ENCODE measurements at places on chromosomes 4 and X. TPM values are rescaled to one million over a fixed set of nuclear protein-coding genes. Genes with fewer than 3 reads are reported as not detected.

- DNase-seq: no peak
Measured at GRCh38 chr4:101784957-101785356, 5.6 kb upstream of the BANK1 start.

The PNPLA4 gene
- total RNA-seq: 5.0 TPM

- DNase-seq: no peak
Measured at GRCh38 chr4:143441678-143442077, 71.8 kb upstream of the SMARCA5 start.

GRCh38 chr4:120158841-120159463, 92.3 kb upstream of the MAD2L1 start:
- no peak for DNase-seq

The RXFP1 gene
- total RNA-seq: not detected

- no peak for DNase-seq
Measured at GRCh38 chr4:6427439-6428090, 44.8 kb downstream of the PPP2R2C start.

DNA sequence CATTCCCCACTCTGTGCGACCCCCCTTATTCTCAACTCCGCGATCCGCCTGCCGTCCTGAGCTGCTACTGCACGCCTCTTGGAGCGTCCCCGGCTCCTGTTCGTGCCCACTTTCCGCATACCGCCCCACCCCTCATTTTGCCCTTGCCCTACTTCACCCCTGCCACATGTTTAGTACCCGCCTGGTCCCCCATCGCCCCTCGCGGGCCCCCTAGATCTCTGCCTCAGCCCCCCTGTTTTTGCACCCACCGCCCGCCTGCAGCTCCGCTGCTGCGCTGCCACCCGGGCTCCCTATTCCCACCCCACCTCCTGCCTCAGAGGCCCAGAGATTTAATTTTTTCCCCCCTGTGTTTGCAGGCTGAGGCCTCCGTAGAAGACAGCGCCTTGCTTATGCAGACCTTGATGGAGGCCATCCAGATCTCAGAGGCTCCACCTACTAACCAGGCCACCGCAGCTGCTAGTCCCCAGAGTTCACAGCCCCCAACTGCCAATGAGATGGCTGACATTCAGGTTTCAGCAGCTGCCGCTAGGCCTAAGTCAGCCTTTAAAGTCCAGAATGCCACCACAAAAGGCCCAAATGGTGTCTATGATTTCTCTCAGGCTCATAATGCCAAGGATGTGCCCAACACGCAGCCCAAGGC, 1.4 kb downstream of the MAGED1 start:
- no peak for DNase-seq

DNA sequence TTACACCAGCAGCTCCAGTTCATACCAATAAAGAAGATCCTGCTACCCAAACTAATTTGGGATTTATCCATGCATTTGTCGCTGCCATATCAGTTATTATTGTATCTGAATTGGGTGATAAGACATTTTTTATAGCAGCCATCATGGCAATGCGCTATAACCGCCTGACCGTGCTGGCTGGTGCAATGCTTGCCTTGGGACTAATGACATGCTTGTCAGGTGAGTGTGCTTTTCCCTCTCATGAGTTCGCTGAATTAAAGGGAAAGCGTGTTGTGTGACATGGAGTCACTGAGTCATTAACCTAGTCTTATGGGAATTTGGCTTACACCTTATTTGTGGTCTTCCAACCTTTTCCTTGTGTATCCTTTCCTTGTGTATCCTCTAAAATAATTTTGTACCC, 15.9 kb downstream of the TMEM165 start:
- no peak for DNase-seq

DNA sequence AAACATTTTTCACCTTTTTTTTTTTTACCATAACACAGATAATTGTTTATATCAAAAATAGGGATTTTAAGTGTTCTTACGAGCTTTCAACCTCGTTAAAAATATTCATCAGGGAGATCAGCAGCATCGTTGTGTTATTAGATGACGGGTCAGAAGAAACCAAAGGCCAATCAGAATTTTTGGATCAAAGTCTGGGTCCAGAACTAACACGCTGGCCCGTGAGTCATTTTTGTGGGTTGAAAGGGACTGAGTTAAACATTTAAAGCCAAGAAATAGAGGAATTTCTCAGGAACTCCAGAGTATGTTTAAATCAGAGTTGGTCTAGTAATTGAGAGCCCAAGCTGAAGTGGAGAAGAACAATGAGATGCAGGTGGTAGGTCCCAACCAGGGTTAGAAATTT, 170.8 kb downstream of the TLL1 start:
- DNase-seq: no peak

DNA sequence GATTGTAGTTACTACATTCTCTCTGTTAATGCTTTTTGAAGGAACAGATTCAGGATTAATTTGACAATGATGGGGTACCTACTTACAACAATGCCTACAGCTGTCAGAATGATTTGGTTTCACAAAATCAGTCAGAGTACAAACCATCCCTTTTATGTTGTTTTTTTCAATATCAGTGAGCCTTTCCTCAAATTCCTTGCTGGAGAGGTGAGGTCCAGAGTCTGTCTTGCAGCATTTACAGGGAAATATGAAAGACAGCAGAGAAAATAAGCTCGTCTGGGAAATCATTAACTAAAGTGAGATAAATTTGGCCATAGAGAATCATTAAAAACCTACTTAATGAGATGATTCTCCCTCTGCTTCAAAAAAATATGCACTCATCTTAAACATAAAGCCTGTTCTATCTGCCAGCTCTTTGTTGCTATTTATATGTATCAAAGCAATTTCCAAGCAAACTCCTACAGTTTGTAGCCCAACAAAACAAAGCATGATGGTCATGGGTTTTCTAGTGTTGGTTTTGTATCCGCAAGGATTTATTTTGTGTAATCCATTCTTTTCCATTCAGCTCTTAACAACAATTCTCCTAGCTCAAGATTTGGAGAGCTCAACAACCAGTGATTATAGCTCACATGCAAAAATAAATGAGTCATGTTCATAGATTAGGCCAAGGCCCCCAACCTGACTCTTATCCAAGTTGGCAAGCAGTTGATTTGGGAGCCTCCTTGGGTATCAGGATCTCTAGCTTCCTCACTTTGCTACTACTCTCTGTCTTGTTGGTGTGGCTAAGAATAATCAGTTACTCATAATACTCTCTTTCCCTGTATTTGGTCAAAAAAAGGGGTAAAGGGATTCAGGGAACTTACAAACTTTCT, 222.6 kb downstream of the ENOX2 start:
- DNase-seq: no peak

DNA sequence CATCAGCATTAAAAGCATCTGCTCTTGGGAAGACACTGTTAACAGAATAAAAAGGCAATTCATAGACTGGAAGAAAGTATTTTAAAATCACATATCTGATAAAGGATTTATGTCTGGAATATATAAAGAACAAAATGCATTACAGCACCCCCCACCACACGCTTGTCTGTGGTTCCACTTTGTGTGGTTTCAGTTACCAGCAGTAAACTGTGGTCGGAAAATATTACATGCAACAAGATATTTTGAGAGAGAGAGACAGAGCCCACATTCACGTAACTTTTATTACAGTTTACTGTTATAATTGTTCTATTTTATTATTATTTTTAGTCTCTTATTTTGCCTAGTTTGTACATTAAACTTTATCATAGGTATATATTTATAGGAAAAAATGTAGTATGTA, 21.2 kb upstream of the PDE6B start:
- no peak for DNase-seq

GRCh38 chrX:48025561-48025960, 18.8 kb downstream of the SPACA5 start:
- peak; percentile 51 for DNase-seq

GRCh38 chr4:8180310-8181093, 18.6 kb upstream of the SH3TC1 start:
- no peak for DNase-seq

DNA sequence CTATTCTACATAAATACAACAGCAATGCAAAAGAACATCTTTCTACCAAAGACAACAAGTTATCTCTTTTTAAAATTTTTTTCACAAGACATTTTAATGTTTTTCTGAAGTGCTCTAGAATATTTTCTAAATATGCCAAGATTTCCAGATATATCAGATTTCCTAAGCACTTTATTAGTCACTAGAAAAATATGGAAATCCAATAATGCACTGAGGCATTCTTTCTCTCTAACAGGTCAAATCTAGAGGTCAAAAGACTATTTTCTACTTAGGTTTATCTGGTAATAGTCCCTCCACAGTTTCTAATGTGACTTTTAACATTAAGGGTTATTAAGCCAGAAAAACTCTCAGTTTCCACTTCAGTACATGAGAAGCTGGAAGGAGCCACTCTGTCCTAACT, 1041.2 kb upstream of the INTU start:
- no peak for DNase-seq

The SLC6A14 gene
- total RNA-seq: not detected

GRCh38 chrX:20487227-20487626, 220.5 kb upstream of the RPS6KA3 start:
- no peak for DNase-seq

The STPG2 gene
- 0.47 TPM for total RNA-seq

DNA sequence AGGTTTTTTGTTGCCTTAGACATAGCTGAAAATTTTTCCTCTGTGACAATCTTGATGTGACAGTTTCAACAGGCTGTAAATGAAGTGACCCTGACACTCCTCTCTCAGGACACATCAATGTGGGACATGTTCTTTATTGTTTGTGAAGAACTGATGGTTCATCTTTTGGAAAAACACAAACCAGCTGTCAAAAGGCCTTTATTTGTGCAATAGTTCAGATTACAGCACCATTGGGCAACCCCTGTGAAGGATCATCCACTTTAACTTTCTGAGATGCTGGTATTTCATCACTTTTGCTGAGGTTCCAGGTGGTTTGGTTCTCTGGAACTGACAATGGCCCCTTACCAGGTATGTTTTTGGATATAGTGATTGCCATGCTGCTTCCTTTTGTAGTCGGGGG, 40.3 kb downstream of the OSTC start:
- DNase-seq: no peak

- no peak for DNase-seq
Measured at GRCh38 chr4:68272380-68272779, 26.9 kb upstream of the TMPRSS11B start.

The LRIT3 gene
- 0.26 TPM for total RNA-seq

- DNase-seq: no peak
Measured at GRCh38 chrX:21946925-21947641, 6.6 kb downstream of the SMS start.

GRCh38 chr4:186709517-186709916, 14.1 kb downstream of the FAT1 start:
- DNase-seq: no peak

DNA sequence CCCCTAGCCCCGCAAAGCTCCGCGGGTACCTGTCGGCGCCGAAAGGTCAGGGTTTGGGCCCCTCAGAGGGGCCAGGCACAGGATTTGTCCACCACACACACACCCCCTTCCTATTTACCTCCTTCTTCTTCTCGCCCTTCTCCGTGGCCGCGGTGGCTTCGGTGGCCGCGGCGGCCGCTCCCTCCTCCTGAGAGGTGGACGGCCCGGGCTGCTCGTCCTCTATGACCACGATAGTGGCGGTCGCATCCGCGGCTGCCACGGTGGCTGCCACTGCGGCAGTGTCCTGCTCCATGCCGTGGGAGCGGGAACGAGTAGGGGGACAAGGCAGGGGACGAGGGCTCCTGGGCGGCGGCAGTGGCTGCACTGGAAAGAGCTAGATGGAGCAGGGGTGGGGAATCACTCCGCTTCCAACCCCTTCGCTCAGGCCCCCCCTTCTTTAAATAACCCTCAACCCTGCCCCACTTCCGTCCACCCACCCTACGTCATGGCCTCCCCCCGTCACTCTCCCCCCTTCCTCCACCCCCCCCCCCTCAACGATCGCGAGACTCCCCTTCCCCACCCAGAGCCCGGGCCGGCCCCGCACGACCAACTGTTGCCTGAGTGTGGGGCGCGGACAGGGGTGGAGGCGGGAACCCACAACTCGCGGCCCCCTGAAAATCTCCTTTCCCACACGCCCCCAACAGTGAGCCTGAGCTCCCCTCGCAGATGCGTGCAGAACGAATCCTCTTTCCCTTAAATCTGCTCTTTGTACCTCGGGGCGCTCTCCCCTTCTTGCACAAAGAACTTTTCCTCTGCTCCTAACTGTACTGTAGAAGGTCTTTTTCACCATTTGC, at the start of gene SMARCA1:
SMARCA1 (minus strand) TSS at position 412 of the 833 bp plus-strand sequence; CDS start at position 292, 120 bp downstream.
- DNase-seq: no peak

- no peak for DNase-seq
Measured at GRCh38 chr4:113593400-113594230, 167.9 kb downstream of the CAMK2D start.

The LUZP4 gene
- not detected for total RNA-seq

DNA sequence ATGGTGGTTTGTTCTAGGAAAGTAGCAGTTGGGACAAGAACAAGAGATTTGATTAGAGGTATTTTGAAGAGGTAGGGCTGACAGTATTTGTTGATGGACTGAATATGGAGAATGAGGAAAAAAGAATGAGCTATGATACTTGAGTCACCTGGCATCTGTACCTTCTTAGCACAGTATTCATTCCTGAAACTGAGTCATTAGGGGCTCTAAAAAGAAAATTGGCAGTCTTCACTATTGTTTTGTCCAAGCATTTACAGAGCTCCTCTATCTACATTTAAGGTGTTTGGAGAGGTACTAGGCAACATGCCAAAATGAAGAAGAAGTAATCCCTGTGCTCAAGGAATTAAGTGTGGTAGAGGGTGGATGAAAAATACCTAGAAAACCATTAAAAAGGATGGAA, 165.8 kb downstream of the SHROOM4 start:
- no peak for DNase-seq

The PABPC1L2A gene
- not detected for total RNA-seq

The HEPH gene
- total RNA-seq: not detected

The PRSS12 gene
- not detected for total RNA-seq

DNA sequence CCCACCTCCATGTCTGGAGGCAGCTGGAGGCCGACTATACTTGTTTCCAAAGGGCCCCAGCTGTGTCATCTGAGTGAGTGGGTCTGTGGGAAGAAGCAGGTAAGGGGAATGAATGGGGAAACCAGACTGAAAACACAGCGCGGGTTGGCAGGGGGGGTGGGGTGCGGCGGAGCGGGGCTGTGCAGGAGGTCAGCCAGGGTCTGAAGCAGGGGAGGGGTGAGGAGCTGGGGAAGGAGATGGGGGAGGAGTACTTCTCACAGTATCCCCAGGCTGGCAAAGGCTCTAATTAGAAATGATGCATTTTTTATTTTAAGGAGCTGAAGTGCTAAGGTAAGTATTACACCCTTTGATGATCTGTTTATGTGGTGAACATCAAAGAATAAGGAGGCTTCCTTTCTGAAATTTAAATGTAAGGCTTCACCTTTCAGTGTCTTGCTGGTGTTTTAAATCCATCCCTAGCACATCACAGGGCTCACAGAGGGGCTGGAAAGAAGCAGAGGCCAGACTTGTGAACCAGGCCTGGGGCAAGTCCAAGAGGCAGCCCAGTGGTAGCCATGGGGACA, 37.5 kb downstream of the SMIM20 start:
- DNase-seq: peak; percentile 7

All from CD4-positive, alpha-beta memory T cell (primary cell).